ENCODE measurements at places on chromosomes 6 and 20.
A peak's percentile ranks its signal among the peaks of the same experiment; 100 is the strongest.

DNA sequence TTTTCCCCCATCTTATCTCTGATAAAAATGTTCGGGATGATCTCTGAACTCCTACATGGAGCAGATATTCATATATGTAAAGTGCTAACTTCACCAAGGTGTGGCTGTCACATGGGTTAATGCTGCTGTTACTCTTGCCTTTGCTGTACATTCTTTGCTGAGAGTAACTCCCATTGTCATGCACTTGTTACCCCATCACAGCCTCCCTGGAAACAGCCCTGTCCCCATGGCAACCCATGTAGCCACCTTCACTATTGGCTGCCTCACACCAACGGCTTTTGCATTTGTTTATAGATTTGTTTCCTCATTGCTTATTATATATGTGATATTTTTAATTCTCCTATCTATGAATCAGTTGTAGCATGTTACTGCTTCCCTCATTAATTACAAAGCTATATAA, 17.3 kb upstream of the IBTK start:
- DNase-seq, result no peak

GRCh38 chr6:44976677-44977641, 351.2 kb upstream of the RUNX2 start:
- no peak for DNase-seq

DNA sequence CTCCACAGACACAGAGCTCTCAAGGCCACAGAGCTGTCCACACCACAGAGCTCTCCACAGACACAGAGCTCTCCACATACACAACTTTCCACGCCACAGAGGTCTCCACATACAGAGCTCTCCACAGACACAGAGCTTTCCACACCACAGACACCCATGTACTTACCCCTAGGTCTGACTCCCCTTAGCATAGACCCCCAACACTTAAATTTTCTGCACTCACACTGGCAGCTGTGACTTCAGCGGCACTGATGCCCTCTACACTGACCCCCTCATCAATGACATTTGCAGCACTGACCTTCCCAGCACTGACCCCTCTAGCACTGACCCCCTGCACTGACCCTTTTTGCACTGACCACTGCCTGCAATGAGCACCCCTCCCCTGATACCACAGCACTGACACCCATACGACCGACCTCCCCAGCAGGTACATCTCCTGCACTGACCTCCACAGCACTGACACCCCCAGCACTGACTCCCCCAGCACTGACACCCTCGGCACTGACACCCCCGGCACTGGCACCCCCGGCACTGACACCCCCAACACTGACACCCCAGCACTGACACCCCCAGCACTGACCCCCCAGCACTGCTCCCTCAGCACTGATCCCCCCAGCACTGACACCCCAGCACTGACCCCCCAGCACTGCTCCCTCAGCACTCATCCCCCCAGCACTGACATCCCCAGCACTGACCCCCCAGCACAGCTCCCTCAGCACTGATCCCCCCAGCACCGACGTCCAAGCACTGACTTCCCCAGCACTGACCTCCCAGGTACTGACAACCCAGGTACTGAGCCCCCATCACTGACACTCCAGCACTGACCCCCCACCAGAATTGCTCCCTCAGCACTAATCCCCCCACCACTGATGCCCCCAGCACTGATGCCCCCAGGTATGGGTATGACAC, 56.5 kb downstream of the ERMARD start:
- no peak for DNase-seq

DNA sequence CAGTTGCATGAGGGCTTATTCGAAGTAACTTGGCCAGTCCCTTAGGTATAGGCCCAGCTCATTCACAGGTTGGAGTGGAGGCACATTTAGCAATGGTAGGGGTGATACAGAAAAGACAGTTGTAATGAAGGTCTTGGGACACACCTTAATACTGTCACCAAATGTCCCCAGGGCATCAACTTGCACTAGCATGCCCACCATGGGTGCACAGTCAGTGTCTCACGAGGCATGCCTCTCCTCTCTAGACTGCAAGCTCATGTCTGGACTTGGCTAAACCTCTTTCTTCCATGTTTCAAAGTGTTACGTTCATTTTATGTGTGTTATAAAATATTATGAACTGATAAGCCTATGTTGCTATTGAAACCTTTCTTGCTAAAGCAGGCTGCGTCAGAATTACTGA, 124.0 kb upstream of the ECI2 start:
- no peak for DNase-seq

- no peak for DNase-seq
Measured at GRCh38 chr6:41739041-41739440, 3.6 kb upstream of the TFEB start.

DNA sequence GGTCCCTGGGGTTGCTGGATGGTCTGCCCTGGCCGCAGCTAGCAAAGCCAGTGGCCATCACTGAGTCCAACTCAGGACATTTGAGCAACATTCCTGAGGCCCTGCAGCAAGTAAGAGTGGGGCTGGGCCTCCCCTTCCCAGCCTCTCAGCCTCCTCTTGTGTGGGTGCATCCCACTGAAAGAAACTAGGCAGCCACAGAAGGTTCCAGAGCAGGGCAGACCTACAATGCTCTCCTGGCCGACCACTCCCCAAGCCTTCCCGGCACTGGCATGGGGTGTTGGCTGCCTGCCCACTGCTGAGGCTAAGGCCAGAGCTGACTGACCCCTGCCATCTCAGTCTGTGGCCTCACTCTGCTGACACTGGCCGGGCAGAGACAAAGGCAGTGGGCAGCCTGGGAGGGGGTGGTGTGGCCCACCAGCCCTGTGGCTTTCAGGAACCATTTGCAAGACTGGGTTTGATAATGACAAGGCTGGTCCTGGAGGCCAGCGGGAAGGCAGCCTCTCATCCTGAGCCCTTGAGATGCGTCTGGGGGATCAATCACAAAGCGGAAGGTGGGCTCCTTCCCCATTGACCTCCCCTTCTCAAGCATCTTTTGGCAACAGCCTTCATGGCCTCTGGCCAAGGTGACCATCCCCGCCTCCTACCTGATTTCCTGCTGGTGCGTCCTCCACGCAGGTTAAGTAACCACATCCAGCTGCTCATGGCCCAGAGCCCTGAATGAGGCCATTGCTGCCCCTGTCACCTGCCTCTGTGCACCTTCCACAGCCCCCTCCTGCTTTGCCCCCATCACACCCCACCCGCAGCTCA, 9.6 kb downstream of the DLGAP4 start:
- DNase-seq, result no peak

DNA sequence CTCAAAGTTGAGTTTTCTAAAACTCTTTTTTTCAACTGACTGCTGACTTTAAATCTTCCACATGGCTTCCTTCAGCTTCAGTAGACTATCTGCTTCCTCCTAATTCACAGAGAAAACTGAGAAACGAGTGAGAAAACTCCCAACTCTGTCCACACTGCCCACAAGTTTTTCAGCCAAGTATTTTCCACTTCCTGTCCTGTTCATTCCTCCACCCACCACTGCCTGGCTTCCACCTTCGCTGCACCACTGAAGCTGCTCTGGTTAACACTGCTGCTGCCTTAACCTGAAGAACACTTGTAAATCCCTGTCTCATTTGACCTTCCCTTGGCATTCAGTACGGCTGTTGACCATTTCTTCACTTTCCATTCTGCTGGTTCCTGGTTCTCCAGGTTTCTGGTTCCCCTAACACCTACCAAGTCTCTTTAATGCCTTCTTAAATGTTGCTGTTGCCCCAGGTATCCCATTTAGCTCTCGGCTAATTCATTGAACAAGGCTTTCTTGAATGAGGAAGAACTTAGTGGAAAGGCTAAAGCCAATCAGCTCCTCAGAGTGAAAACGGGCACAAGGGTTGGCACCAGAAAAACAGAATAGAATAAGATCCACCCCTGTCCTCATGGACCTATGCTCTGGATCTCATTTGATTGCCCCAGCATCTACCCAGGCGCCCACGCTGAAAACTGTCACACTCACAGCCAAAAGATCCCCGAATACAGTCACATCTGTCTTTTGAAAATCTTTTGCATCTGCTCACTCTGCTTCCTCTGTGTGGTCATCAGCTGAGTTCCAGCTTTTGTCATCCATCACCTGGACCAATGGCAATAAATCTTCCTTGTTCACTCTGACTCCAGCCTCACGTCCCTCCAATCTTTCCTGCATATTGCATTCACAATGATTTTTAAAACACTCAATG, 104.4 kb upstream of the TAB2 start:
- no peak for DNase-seq

GRCh38 chr6:141992109-141992508, 140.6 kb upstream of the GJE1 start:
- DNase-seq, result no peak

GRCh38 chr6:17038316-17038715, 63.5 kb upstream of the STMND1 start:
- DNase-seq, result no peak

- no peak for DNase-seq
Measured at GRCh38 chr20:32518593-32519380, 66.3 kb downstream of the NOL4L start.

GRCh38 chr6:20203561-20204511, 8.4 kb downstream of the MBOAT1 start:
- no peak for DNase-seq

DNA sequence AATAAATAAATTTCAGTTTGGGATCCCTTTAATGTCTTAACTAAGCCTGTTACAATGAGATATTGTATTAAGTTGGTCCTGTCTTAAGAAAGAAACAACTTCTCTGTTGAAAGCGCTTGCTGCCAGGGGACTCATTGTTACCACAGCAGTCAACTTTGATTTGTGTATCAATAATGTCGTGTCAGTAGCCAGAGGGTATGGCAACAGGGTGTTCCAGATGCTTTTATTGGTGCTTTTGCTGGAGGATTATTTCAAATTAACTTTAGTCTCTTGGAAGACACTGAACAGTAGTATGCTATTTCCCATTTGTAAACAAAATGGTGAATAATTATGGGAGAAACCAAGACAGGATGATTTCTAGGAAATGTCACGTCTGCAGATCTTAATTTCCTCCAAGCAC, 91.9 kb upstream of the TSHZ2 start:
- DNase-seq, result no peak

- no peak for DNase-seq
Measured at GRCh38 chr6:6328451-6328850, 8.0 kb upstream of the F13A1 start.

DNA sequence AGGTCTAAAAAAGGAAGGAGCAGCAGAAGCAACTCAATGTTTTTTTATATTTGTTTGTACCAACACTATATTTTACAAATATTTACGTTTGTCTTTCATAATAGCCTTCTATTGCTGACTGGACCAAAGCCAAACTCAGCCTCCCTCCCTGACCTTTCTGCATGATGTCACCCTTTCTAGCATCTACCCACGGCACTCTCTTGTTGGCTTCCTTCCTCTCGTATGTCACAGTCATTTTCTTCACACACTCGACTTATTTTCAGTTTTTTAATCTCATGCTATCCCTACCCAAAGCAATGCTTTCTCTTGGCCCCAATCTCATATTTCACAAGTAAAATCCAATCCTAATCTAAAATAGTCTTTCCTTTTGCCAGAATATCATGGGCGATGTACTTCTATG, 16.3 kb upstream of the FAM8A1 start:
- peak; percentile 43 for DNase-seq

DNA sequence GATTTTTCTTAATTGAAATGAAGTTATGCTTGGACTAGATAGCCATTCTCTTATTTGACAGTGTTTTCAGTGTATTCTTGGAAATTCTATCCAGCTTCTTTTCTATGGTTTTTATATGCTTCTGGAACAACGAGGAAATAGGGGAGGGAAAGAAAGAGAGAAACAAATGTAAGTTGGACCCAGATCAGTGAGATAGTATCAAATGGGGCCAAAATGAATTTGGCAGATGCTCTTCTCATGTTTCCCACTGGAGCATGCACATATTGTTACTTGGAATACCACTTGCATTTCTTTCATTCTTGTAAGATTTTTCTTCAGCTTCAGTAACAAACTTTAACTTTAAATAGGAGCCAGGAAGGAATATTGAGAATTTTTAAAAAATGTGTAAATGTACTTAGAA, 312.3 kb downstream of the PRL start:
- DNase-seq, result no peak

GRCh38 chr20:24357177-24357576, 112.3 kb upstream of the SYNDIG1 start:
- no peak for DNase-seq

GRCh38 chr6:89242574-89243330, 25.6 kb upstream of the GABRR1 start:
- peak; percentile 63 for DNase-seq
